H1 (cell line): ENCODE measurements at places on chromosomes 13 and 19.
A peak's percentile ranks its signal among the peaks of the same experiment; 100 is the strongest.

- DNase-seq, result no peak
Observed at GRCh38 chr19:35216016-35216832, 12.3 kb downstream of the FAM187B start.

- DNase-seq, result no peak
Observed at GRCh38 chr19:18297308-18297707, 15.9 kb upstream of the JUND start.

DNA sequence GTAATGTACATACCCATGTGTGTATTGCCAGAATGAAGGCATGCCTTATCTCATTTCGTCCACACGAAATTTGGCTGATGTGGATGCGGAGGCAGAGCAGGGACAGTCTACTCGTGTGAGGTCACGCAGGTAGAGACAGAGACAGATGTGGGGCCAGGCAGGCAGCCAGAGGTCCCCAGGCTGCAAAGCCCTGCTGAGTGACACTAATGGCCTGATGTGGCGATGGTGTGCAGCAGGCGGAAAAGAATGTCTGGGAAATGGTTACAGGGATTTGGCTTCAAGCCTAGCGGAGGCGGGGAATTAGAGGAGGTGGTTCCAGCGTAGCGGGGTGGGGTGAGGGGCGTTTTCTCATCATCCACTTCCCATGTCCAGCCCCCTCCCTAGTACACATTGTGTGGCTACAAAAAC is 4.2 kb upstream of the IZUMO2 start:
- no peak for DNase-seq

GRCh38 chr19:32363175-32363574 is 17.8 kb downstream of the ZNF507 start:
- no peak for DNase-seq

DNA sequence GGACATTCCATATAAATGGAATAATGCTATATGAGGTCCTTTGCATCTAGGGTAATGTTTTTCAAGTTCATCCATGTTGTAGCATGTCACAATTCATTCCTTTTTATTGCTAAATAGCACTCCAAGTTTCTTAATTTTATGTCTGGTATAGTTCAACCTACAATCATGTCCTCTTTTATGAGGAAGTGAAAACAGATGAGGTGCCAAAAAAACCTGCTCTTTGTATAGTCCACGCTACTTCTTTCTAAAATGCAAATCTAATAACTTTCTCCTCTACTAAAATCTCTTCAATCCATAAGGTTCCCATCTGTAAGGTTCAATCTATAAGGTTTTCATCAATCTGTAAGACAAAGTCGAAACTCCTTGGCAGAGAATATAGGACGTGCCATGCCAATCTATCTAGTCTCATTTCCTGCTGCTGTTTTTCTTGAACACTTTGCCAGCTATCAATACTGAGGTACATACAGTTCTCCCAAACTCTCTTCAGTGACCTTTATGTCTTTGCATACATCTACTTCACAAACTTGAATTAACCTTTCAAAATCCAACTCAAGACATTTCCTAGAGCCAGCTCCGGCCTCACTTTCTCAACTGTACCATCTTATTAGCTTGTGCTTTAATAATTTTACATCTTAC is 33.7 kb downstream of the INTS6 start:
- no peak for DNase-seq

DNA sequence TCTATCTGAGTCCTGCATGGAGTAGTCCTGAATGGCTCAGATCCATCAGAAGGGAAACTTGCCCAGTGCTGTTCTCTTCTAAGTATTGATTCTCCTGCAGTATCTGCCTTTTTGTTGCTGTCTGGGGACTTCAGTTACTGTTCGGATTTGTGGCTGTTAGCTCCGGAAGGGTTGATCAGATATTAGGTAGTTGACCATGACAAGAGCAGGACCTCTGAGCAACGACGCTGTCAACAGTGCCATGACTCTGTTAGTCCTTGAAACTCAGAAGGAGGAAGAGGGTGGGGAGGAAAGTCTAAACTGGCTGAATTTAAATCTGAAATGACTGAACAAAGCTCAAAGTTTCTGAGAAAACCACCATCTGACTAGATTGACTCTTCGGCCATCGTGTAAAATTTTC is 42.2 kb downstream of the CCNE1 start:
- no peak for DNase-seq

GRCh38 chr13:45522571-45522970 is 57.8 kb downstream of the COG3 start:
- DNase-seq, result no peak

DNA sequence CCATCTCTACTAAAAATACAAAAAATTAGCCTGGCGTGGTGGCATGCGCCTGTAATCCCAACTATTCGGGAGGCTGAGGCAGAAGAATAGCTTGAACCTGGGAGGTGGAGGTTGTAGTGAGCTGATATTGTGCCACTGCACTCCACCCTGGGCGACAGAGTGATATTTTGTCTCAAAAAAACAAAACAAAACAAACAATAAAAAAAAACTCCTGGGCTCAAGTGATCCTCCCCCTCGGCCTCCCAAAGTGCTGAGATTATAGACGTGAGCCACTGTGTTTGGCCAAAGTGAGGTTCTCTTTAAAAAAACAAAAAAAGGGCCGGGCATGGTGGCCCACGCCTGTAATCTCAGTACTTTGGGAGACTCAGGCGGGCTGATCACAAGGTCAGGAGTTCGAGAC is 3.8 kb upstream of the JUNB start:
- no peak for DNase-seq

DNA sequence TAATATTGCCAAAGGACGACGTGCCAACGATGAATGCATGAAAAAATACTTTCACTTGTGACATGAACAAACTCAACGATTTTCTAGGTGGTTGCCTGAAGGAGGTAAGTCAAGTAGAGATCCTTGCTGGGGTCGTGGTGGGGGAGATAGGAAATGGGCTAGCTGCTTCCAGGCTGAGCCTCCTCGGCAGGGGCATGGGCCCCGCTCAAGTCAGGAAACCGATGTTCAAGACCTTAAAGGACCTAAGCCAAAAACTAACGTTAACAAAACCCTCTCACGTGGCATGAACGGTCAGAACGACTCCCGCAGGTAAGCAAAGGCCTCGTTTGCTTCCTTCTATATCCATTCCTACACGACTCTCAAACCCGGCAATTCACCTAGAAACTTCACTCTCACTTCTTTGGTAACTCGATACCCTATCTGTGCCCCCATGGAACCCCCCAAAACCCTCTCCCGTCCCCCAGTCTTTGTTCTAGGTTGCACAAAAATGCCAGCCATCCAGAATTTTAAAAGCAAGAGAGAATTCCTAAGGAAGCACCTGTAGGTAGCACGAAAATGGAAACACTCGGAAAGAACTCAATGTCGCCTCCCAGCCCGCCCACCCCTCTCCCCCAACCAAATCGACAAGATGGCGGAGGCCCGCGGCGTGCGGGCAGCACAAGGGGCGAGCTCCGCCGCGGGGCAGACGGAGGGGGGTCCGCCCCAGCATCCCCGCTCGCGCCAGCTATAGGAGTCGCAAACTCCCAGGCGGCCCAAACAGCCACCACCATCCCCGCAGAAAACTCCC is 13.6 kb downstream of the ACP4 start:
- DNase-seq, result no peak

DNA sequence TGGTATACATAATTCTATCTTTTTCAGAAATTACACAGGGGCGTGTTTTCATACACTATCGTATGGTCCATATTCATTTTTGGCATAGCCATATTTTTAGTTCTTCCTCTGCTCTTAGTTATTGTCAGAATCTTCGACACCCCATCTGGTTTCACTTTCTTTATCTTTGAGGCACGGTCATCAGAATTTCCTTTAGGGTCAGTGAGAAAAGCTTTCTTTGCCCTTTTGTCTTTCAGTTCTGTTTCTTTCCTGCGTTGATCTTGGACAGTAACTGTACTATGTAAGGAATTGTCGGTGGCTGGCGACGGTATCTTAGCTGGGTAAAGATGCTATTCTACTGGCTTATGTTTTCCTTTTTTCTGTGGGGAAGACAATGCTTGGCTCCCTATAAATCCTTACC is 10.6 kb upstream of the KIR2DL4 start:
- no peak for DNase-seq

GRCh38 chr13:111319521-111319920 is 921 bp upstream of the TEX29 start:
- no peak for DNase-seq

GRCh38 chr19:48094129-48094854 is 16.3 kb downstream of the PLA2G4C start:
- DNase-seq, result no peak

DNA sequence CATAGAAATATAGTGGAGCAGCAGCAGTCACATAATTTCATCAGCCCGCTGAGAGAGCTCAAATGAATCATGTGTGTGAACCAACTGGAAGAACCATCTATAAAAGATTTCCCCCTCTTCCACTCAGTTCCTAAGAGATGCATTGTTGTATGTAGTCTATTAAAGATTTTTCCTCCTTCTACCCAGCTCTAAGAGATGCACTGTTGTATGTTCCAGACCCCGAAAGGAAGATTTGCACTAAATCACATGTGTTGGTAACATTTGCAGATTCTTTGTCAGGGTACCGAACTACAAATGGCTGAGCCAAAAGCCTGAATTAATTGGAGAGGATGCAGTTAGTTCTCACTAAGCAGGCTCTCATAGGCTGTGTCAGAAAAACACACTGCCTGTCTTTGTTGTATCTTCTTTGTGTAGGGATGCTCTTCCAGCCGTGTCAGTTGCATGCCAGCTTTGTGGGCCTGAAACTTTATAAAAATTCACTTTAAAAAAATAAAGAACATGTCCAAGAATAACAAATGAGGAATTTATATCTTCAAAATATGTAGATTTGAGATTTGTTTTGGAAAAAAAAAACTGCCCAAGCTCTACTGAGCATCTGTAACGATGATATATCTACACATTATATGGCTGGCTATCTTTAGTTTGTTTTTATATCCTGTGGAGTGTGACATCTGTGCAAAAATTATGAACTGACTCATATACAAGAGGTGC is 223.1 kb downstream of the MZT1 start:
- no peak for DNase-seq

DNA sequence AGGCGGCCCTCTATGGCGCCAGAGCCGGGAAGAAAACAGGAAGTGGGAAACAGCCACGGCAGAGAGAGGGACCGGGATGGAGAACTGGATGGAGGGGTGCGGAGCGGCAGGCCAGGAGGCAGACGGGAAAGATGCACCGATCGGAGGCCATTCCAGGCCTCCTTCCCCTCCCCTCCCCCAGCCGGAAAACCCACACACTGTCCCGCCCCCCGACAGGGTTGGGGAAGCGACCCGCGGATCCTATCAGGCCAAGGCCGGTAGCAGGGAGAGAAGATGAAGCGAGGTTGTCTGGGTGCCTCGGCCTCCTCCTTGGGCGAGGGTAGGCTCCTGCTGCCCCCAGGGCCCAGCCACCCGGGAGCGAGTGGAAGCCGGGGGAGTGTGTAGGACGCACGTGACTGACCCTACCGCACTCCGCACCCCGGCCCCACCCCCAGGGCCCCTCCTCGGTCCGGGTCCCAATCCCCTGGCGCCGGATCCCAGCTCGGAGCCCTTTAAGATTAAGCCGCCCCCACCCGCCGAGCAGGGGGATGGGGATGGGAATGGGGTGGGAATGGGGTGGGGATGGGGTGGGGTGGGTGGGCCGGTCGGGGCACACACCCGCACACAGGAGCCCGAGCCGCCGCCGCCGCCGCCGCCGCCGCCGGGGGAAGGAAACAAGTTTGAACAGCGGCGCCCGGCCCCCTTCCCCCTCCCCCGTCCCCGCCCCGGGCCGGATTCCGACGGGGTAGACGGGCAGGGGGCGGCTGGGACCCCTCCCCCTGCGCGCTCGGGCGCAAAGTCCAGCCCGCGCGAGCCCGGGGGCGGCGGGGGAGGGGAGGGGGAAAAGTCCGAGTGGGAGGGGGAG is 1.5 kb downstream of the ERF start:
- DNase-seq, result peak; percentile 81

- DNase-seq, result no peak
Observed at GRCh38 chr19:6854758-6855157, 32.6 kb upstream of the ADGRE1 start.

DNA sequence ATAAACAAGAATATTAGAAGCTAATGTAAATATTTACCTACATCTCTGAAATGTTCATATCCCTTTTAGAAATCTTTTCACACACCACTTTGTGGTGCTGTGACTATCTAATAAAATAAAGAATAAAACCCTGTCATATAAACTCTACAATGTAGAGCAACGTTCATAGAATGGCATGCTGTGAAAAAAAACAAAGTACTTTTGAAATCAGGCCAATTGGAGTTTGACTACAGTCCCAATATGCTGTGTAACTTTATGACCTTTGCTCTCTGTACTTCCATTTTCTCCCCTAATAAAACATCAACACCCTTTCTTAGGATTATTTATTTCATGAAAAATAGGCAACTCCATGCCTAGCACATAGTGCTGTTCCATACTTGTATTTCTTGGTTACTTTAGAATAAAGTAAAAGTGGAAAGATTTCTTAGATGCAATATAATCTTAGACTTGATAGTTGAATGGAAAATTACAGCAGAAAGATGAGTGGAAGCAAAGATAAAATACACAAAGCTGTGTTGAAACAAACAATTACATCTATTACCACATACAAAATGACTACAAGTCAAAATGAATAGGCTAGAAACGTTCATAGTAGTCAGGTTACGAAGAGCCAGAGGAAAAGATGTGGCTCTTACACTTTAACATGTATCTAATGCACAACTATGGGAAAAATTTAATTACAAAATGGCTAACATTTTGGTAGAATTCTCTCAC is 613.2 kb upstream of the SLITRK5 start:
- DNase-seq, result no peak

DNA sequence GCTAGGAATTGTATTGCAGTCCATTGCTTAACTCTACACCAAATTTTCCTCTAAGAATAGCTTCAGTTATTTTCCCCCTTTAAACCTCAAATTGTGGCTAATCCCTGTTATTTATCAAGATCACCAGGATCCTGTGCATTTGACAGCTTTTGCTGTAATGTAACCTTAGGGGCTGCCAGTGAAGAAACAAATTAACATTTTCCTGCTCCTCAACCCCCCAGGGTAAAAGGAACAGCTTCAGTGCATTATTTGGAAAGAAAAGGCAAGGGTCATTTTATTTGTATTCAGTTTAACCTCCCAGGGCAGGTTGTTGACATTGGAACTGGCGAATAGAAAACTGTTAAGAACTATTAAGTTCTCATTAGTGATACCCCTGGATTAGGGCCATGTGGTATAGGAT is 57.0 kb downstream of the PCDH20 start:
- DNase-seq, result no peak

DNA sequence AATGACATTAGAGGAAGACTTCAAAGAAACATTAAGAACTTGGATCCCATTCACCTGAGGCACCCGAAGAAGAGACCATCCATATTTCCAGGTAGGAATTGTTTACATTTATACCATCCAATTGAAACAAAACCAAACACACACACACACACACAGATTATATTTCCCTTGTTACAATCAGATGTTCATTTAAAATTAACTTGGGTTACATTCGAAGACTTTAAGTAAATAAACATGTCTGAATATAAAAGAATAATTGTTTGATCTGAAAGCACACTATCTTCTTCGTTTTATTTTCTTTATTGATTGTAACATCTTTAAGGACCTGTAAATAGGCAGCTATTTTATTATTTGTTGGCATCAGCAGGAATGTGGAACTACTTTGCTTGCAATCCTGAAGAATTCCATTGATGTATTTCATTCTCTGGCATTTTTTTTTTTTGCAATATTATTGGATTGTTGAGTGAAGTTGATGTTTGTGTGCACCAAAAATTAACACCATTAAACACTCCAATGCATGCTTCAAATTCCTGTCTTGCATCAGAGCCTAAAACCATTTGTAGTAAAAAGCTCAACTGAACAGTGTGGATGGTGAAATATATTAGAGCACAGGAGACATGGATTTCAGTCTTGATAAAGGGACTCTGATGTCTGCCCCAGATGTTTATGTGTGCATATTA is 85.3 kb upstream of the FRY start:
- DNase-seq, result no peak

GRCh38 chr19:33345163-33345562 is 28.3 kb upstream of the CEBPG start:
- no peak for DNase-seq
